ENCODE measurements at places on chromosomes 16 and 17. TPM values are rescaled to one million over a fixed set of nuclear protein-coding genes. Genes with fewer than 3 reads are reported as not detected.

NACA2 gene
- not detected for total RNA-seq

RPL38 gene
- total RNA-seq, result 1,466 TPM

KCNH6 gene
- total RNA-seq, result not detected

EPX gene
- total RNA-seq, result not detected

ZNF821 gene
- 7.3 TPM for total RNA-seq

CASKIN1 gene
- total RNA-seq, result 0.77 TPM

MIEF2 gene
- total RNA-seq, result 7.4 TPM

CCDC154 gene
- 2.6 TPM for total RNA-seq

TP53TG3D gene
- not detected for total RNA-seq

MT1A gene
- total RNA-seq, result 4.9 TPM

ITGAD gene
- total RNA-seq, result not detected

SYNGR3 gene
- 2.0 TPM for total RNA-seq

AHSP gene
- not detected for total RNA-seq

ENPP7 gene
- total RNA-seq, result 0.23 TPM

SLC46A1 gene
- total RNA-seq, result 1.8 TPM

KRTAP16-1 gene
- not detected for total RNA-seq

MYH8 gene
- not detected for total RNA-seq

HSD11B2 gene
- 2.7 TPM for total RNA-seq

PLXDC1 gene
- 10.6 TPM for total RNA-seq

USP6 gene
- total RNA-seq, result 0.18 TPM

SPNS3 gene
- 8.7 TPM for total RNA-seq

EIF4A3 gene
- 144 TPM for total RNA-seq

CCDC200 gene
- total RNA-seq, result 0.48 TPM

TP53TG3C gene
- not detected for total RNA-seq

ASGR1 gene
- total RNA-seq, result 2.0 TPM

SLC9A5 gene
- total RNA-seq, result 8.3 TPM

RPH3AL gene
- 2.0 TPM for total RNA-seq

UNC13D gene
- total RNA-seq, result 143 TPM

ESRP2 gene
- total RNA-seq, result 0.48 TPM

SHCBP1 gene
- 41.3 TPM for total RNA-seq

PIRT gene
- not detected for total RNA-seq

CPNE7 gene
- 28.2 TPM for total RNA-seq

LRRC46 gene
- total RNA-seq, result 0.46 TPM

SCIMP gene
- total RNA-seq, result 0.14 TPM

NOXO1 gene
- not detected for total RNA-seq

NXPH3 gene
- 0.14 TPM for total RNA-seq

PSMD12 gene
- total RNA-seq, result 79.7 TPM

NR1D1 gene
- total RNA-seq, result 26.7 TPM

HOXB2 gene
- 21.7 TPM for total RNA-seq

TMED6 gene
- total RNA-seq, result 0.39 TPM

Measured in activated naive CD4-positive, alpha-beta T cell treated with anti-CD3 and anti-CD28 coated beads, Interleukin-2, amount 50 U/mL, for 72 hours (primary cell).